ENCODE measurements at places on chromosomes 12 and 14.
A peak's percentile ranks its signal among the peaks of the same experiment; 100 is the strongest.

DNA sequence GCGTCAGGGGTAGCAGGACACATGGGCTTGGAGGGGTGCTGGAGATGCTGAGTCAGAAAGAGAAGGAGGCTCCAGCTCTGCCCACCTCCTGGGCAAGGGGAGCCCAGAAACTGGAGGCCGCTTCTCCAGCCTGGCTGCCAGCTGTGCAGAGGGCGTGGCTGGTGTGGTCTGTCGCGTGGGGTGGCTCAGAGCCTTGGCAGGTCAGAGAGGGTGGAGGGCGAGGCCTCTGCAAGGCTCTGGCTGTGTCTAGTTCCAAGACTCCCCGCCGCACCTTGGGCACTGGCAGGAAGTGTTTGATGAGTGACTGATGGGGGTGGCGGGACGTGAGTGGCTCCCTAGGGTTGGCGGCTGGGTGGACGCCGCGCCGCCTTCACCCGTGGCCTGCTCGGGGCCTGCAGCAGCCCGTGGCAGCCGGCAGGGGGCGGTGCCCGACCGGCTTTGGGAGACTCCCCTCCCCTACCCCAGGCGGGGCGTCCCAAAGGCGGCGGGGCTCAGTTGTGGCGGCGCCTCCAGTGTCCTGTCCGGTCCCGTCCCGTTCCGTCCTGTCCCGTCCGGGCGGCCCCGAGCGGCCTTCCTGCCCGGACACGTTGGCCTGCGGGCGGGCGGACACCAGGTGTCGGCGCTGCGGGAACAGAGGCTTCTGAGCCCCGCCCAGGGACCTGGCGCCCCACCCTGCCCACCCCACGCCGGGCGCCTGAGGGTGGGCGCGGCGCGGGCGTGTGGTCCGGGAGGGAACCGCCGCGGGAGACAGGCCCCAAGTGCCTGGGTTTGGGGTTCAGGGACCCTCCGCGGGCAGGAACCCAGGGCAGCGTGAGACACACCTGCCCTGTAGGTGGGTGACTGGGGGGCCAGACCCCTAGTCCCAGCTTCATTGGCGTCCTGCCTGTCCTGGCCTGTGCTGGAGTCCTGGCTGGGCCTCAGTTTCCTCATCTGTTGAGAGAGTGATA is 39.7 kb downstream of the KRT80 start:
- DNase-seq, result peak; percentile 91

DNA sequence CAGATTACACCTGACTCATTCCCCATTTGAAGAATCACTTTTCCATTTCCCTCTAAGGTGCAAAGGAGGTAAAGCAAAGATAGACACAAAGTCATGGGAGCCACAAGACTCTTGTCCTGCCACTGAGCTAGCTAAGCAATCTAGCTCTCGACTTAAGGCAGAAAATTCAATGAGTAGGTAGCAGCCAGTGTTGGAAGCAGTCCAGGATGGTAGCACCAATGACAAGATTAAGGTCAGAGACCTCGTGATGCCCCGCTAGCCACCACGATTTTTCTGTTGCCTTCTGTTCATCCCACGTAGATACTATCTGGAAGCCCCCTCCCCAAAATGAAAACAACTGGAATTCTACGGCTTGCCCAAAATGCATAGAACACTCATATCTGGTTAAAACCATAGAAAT is 1.4 kb downstream of the VAMP1 start:
- DNase-seq, result no peak

- peak; percentile 23 for DNase-seq
These were observed 1.0 kb downstream of the RTL1 start for GRCh38 chr14:100902295-100903133.

GRCh38 chr12:21576431-21576830 is 28.2 kb downstream of the GYS2 start:
- no peak for DNase-seq

DNA sequence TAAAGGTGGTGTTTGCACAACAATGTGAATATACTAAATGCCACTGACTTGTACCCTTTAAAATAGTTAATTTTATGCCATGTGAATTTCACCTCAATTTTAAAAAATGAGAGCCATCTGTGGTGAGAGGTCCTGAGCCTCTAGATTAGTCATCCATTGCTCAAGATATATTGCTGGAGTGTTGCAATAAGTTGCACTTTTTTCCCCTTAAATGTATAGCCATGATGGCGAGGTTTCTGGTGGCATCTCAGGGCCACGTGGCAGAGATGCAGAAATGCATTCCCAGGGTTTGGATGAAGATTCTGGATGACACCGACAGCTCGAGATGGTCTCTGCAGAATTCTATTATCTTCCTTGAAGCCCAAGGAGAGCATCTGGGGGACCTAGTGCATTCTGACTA is 153.7 kb downstream of the AACS start:
- peak; percentile 64 for DNase-seq
